ENCODE measurements at places on chromosomes 6 and 20.
A peak's percentile ranks its signal among the peaks of the same experiment; 100 is the strongest.

DNA sequence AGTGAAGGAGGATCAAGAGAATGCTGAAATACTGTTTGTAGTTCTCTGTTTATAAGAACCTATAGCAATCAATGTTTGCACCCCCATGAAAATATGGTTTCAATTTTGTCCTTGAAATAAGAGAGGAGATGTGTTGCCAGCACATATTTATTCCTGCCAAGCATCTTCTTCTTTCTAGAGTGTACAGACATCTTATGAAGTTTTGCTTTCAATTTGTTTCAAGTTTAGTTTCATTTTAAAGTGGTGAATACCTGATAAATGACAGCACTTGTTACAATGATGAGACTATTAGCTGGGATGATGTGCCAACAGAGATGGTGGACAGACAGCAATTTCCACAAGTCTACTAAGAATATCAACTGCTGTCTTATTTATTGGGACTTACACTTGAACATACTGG, 39.2 kb upstream of the CENPW start:
- no peaks in the 10 kb centered on the region for H3K27me3 ChIP-seq
- H3K27ac ChIP-seq: no peak overlapping the region
- no peaks in the 10 kb centered on the region for H3K4me1 ChIP-seq
- H3K36me3 ChIP-seq: no peaks in the 10 kb centered on the region

DNA sequence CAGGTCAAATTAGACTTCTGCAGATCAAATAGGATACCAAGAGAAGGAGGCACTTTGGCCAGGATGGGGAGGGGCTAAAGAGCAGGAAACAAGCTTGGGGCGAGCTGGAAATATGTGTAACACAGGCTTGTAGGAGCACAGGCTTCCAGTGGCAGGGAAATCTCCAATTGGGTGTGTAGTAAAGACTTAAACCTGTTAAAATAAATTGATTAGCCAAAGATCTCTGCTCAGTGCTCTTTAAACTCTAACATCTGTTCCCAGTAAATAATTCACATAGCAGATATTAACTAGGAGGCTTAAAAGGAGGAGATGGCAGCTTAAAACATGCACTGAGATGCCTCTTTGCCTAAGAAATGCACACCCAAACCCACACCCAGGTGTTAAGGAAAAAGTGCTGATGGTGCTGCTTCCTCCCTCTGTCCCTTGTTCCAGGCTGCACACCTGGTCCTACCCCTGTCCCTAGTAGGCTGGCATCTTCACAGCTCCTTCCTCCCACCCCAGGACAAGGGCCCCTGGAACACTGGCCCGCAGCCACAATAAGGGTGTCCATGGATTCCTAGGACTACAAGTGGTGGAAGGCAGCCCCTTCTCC, 93.5 kb upstream of the MLN start:
- no peak overlapping the region for H3K27ac ChIP-seq
- peaks cover 17% of the 10 kb centered on the region for H3K4me1 ChIP-seq
- H3K4me3 ChIP-seq: no peak overlapping the region
- H3K27me3 ChIP-seq: no peaks in the 10 kb centered on the region
- DNase-seq: no peak

DNA sequence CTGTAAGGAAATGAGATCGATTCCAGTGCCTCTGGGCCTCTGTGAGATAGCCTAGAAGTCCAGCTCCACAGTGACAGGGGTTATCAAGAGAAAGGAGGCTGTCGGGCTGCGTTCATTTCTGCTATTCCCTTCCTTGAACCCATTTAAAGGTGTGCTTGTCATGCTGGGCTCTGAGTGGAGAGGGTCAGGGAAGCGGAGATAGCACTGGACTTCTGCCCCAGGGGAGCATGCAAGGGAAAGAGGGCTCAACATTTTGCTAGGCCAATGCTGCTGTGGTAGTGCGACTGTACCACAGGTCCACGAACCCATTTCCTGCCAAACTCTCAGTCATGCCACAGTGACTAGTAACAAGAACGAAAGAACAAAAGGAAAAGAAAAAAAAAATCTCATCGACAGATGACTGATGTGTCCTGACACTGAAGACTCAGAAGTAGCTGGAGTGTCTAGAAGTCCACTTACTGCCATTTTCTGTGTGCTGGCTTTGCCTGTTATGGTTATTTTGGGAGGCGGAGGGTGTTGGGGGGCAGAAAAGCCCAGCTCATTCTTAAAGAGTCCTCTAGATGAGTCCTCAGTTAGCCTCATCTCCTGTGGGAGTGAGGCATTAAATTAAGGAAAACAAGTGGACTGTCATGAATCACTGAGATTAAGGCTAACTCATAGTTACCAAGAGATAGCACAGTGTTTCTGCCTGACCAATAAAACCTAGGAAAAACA, 8.1 kb downstream of the NEDD9 start:
- H3K36me3 ChIP-seq: no peaks in the 10 kb centered on the region
- peak overlapping the region; percentile 55 for H3K27ac ChIP-seq
- peaks cover 26% of the 10 kb centered on the region for H3K4me1 ChIP-seq
- H3K4me3 ChIP-seq: no peak overlapping the region

DNA sequence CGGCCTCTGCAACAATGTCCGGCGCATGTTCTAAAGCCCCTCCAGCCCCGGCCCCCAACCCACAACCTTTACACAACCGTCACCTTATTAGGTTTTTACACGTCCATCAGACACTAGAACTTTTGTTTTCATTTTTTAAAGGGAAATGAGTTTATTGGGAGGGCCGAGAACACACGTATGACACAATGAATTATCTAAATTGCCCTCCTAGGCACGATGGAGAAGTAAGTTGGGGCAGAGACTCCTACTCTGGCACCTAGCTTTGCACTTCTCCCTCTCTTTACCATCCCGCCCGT, 1.2 kb upstream of the DLL1 start:
- H3K27ac ChIP-seq: peak overlapping the region; percentile 84
- DNase-seq: no peak

- peak overlapping the region; percentile 85 for H3K27ac ChIP-seq
- H3K4me1 ChIP-seq: peaks cover 33% of the 10 kb centered on the region
- no peaks in the 10 kb centered on the region for H3K36me3 ChIP-seq
- DNase-seq: no peak
Observed at GRCh38 chr6:160349020-160349441, 853 bp downstream of the SLC22A3 start.
